ENCODE measurements at places on chromosomes 6 and 20.

DNA sequence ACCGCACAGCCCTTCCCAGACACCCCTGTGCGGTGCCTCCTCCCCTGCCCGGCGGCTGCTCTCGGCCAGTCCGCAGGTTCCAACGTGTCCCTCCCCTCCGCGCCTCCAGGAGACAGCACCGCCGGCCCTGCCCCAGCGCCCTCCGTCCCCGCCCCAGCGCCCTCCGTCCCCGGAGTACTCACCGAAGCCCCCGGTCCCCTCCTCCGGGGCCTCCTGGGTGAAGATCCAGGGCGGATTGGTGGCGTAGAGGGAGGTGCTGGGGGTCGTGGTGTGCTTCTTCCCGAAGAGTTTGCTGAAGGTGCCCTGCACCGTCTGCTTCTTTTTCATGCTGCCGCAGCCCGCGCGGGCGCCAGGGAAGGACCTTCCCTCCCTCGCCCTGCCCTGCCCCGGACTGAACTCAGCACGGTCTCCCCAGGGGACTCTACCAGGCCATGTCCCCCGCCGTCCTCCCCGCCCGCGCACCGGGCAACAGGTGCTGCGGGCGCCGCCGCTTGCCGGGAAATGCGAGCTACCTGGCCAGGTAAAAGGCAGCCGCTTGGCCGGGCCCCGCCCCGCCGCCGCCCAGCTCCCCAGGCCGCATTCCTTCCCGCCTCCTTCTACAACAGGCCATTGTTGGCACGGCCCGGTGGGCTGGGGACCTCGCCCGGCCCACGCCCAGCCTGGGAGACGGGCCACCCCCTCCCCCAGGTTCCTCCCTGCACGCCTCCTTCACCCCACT lies at the start of gene C6orf132:
TSS of gene C6orf132 (minus strand) at position 503 of the 718 bp plus-strand sequence. CDS start at position 327, 176 bp downstream.
- ATAC-seq = no peak

DNA sequence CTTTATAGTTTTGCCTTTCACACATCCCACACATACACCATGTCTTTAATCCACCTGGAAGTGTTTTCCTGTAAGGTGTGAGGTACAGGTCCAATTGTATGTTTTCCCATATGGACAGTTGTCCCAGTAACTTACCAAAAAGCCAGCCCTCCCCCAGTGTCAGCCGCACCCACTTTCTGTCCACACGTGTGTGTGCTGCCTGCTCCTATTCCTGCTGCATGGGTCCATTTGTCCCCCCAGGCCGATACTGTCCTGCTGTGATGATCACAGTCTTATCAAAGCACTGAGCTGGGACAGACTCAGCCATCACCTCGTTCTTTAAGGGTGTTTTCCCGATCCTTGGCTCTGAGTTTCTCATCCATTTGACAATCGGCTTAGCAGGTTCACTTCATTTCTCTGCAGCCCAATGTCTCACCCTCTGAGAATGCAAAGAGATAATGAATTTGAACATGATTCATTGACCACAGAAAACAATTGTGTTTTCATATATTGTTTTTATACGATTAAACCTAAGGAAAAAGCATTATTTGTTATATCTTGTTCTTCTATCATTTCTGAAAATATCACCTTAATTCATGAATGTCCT lies 9.6 kb downstream of the VSX1 start:
- no peak for ATAC-seq

GRCh38 chr6:13235339-13235738 lies 93.0 kb downstream of the TBC1D7 start:
- ATAC-seq = no peak

- no peak for ATAC-seq
Measured at GRCh38 chr6:125099211-125100073, 54.1 kb upstream of the TPD52L1 start.

DNA sequence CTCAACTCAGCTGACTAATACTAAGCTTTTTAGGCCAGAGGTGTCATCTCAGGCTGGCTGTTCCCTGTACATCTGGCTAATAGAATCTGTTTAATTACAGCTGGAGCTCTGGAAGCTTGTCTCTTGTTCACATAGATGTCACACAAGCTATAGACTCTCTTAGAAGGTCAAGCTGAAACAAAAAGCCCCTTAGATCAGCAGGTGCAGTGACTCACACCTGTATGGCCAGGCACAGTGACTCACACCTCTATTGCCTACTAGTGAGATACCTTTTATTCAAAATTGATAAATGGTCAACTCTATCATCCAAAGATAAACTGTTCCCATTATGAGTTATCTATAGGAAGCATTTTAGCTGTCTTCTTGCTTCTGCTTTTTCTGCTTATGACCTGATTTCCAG lies 29.9 kb upstream of the MTHFD1L start:
- no peak for ATAC-seq

GRCh38 chr6:116251568-116252384 lies 2.1 kb downstream of the TSPYL4 start:
- ATAC-seq = no peak

GRCh38 chr6:89412071-89413005 lies at the start of gene RRAGD:
TSS of gene RRAGD (minus strand) at chr6:89412273. CDS start at chr6:89411993, 280 bp downstream.
- peak; percentile 89 for ATAC-seq

DNA sequence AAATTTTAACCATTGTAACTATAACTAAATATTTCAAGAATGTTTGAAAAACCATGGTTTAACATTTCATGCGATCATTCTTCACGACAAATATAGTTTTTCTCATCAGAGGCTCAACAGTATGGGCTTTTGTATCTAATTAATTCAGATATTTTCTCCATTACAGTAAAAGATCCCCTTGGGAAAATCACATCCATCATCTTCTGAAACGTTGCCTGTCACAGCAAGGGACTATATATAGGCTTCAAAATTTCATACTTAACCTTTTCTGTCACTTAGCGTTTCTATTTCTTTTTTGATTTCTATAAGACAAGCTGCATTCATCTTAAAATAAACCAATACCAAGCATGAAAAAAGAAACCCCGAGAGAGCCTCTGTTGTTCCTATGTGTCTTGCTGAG lies 710.0 kb downstream of the PRKN start:
- ATAC-seq = no peak

- ATAC-seq = peak; percentile 22
Measured at GRCh38 chr6:34196833-34197195, 39.9 kb upstream of the HMGA1 start.

DNA sequence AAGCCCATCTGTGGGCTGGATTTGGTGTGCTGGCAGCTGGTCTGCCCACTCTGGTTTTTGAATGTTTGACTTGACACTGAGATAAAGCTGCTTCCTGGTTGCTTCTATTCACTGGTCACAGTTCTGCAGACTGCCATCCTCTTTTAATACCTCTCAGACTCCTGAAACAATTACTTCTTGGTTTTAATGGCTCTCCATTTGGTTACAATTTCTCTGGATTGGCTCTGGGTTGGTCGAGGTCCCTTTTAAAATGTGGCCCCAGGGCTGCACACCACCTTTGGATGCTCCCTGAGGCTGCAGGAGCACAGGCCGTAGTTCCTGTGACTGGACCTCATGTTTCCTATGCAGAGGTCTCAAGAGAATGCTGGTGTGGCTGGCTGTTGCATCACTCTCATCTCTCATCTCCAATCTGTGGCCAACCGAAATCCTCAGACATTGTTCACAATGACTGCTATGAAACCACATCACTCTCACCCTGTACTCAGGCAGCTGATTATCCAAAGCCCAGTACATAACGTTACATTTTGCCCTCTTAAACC lies 98.5 kb downstream of the INSM1 start:
- no peak for ATAC-seq

DNA sequence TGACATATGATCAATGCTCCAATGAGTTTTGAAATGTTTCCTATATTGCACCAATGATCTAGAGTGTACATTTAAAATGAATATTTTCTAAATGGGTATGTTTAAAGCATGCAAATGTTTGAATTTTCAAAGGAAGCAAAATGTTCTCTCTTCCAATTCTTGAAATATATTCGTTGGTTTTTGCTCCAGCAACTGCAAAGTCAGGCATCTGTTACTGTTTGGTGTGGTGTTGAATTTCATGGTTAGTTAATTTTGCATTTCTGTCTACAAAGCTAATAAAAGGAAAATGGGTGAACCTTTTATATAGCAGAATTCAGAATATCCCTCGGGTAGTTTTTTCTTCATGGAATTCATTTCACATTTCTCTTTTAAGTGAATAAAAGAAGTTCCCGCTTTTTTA lies 1018.3 kb downstream of the GRIK2 start:
- ATAC-seq = no peak

GRCh38 chr20:49775229-49775693 lies 37.4 kb upstream of the SLC9A8 start:
- ATAC-seq = no peak

- peak; percentile 81 for ATAC-seq
Measured at GRCh38 chr20:59078231-59078630, 35.6 kb upstream of the PRELID3B start.

- no peak for ATAC-seq
Measured at GRCh38 chr20:50720026-50720425, 11.4 kb upstream of the PARD6B start.

DNA sequence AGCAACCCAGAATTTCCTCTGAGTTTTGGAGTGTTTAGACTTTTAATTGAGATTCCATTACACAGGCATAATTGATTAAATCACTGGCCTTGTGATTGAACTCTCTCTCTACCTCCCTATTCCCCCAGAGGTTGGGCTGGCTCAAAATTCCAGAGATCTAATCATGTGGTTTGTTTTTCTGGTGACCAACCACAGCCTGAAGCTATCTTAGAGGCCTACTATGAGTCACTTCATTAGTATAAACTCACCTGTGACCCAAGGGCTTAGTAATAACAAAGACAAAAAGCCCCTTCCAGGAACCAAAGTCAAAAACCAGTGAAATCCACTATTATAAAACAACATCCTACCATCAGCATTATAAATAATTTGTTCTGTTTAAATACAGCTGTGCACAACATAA lies 992.5 kb upstream of the CITED2 start:
- no peak for ATAC-seq

- ATAC-seq = no peak
Measured at GRCh38 chr20:59334651-59335300, 34.4 kb downstream of the EDN3 start.

DNA sequence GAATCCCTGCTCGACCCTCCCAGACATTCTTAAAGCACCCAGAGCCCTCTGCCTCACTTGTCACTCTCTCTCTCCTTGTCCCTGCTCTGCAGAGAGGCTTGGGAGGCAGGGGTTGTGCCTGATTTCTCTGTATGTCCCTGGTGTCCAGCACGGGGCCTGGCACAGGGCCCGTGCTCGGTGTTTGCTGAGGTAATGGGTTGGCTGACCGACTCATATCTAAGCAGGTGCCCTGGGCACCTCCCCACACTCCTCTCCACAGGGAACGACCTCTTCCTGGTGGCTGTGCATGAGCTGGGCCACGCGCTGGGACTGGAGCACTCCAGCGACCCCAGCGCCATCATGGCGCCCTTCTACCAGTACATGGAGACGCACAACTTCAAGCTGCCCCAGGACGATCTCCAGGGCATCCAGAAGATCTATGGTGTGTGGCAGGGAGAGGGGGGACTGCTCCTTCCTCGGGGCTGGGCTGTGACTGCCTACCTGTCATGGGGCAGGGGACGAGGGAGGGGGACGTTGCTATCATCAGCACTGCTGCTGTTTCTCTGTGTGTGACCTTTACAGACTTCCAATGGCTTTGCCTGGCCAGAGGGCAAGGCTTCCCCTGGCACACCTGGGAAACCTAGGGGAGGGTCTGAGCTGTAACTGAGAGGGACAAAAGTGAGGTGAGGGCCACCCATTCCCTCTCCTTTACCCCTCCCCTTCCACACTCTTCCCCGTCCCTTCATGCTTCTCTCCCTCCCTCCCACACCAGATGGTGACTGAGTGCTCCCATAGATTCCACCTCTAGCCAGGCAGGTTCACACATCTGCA lies 14.2 kb downstream of the MMP24OS start:
- no peak for ATAC-seq

DNA sequence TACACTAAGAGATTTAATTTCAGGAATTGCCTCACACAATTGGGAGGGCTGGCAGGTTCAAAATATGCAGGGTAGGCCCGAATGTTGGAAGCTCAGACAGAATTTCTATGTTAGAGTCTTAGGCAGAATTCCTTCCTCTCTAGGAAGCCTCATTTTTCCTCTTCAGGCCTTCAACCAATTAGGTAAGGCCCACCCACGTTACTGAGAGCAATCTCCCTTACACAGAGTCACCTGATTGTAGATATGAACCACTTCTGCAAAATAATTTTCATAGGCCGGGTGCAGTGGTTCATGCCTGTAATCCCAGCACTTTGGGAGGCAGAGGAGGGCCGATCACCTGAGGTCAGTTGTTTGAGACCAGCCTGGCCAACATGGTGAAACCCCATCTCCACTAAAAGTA lies 50.2 kb upstream of the HIVEP1 start:
- no peak for ATAC-seq

DNA sequence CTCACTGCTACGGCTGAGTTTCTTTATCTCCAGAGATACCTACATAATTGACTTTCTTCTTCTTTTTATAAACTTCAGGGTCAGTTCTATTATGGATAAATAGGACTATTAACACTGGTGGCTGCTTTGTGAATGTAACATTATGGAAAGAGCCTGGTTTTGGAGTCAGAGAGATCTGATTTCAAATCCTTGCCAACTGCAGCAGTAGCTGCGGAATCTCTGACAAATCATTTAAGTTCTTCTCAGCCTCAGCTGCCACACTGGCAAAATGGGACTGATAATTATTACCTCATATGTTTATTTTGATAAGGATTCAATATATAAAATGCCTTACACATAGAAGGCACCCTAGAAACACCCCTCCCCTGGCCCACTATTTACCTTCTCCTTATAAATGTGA lies 160.5 kb downstream of the BACH2 start:
- ATAC-seq = no peak

DNA sequence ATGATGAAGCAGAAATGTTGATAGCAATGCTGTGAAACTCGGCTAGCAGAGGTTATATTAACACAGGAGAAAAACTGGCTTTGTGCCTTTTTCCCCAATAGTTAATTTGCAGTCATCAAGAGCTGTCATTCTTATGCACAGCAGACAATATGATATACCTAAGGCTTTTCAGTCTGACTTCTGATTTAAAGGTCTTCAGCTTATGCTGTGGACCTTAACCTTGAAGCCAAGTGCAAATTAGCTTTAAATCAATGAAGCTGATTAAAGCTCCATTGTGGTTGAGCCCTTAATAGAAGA lies 171.6 kb upstream of the ID4 start:
- ATAC-seq = no peak

DNA sequence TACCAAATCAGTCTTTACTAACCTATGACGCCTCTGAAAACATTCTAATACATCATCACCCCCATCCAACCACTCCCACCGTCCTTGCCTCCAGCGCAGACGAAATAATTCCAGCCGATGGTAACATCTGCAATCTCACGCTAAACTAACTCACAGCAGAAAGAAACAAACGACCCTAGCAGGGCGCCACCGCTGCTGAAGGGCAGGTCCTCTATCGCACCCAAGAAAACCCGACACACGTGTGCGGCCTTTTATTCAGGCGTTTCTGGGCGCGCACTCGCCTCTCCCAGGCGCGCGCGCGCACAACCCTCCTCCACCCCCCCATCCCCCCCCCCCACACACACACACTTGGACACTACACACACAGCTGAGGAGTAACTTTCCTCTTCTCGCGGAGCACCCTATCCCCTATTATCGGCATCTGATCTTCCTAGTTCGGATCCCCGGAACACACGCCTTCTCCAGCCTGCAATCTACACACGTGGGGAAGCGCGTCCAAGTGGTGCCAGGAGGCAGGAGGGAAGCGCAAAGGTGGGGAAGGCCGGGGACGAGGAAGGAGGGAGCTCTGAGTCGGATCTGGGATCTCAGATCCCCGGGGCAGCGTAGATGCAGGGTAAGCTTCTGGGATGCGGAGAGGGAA lies 1.4 kb downstream of the GFOD1 start:
- ATAC-seq = no peak
